ENCODE measurements at places on chromosomes 6 and 20.

DNA sequence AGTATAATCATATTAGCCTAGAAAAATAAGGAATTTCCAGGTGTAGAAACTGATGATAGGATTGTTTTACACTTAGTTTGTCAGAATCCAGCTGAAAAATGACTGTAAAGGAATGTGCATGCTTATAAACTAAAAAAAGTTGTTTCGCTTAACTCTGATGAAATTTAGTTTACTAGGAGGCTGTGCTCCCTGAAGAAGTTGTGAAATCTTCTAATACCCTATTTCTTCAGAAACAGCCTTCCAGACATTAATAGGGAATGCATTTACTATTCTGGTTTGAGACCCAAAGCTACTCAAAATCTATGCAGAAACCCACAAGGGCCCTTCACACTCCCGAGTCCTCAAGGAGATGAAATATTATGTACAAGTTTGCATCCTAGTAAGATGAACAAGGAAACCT, 105.5 kb upstream of the SSTR4 start:
- no peak for DNase-seq

- no peak for DNase-seq
Measured at GRCh38 chr6:146498309-146498708, 45.3 kb upstream of the RAB32 start.

- DNase-seq, result no peak
Measured at GRCh38 chr6:139514819-139515218, 140.4 kb upstream of the CITED2 start.

DNA sequence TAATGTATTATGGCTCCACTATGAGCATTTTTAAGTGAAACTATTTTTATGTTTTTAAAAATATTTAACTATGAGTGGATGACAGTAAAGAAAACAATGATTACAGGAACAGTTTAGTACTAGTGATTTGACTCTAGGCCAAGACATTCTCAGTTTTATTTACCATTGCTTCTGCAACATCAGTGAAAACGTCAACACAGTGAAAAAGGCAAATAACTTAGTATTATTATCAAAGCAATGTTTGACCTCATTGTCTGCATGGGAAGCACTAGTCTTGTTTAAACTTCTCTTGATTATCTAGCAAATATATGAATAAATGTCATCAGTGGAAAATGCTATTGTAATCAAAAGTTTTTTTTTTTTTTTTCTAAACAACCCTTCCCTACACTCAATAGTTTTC, 165.0 kb downstream of the HTR1B start:
- DNase-seq, result no peak

GRCh38 chr20:24303393-24304170, 165.8 kb upstream of the SYNDIG1 start:
- no peak for DNase-seq

- no peak for DNase-seq
Measured at GRCh38 chr20:7736336-7736735, 203.9 kb downstream of the HAO1 start.

DNA sequence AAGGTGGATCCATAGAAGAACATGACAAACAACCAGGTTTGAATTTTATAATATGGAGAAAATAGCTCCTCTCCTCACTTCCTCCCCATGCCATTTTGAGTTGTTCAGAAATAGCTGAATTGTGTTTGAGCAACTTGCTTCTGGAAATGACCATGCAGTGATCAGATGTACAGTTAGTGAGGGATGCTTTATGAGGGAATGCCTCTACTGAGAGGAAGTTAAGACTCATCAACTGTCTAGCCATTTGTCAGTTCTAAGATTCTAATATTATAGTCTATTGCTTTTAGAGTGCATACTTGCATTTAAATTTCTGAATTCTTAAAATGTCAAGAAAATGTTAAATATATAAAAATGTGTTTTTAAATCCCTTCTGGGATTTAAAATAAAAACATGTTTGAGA, 3.8 kb downstream of the LAMA2 start:
- no peak for DNase-seq

DNA sequence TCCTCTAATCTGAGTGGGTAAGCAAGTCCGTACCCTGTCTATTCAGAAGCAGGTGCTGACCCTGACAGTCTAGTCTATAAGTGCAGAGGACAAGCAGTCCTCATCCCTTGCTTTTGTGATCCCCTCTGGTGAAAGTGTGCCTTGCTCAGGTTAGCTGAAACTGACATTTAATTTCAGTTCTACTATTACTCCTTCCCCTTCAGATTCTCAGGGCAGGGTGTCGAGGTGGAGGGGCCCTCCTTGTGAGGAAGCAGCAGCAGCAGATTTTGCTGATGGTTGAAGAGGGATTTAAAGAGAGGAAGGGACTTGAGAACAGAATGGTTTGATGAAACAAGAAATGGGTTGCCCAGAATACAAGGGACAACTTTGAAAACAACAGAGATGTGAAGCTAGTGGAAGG, 309.3 kb downstream of the CLIC5 start:
- no peak for DNase-seq

- DNase-seq, result no peak
Measured at GRCh38 chr6:165577556-165577955, 85.5 kb downstream of the PDE10A start.

DNA sequence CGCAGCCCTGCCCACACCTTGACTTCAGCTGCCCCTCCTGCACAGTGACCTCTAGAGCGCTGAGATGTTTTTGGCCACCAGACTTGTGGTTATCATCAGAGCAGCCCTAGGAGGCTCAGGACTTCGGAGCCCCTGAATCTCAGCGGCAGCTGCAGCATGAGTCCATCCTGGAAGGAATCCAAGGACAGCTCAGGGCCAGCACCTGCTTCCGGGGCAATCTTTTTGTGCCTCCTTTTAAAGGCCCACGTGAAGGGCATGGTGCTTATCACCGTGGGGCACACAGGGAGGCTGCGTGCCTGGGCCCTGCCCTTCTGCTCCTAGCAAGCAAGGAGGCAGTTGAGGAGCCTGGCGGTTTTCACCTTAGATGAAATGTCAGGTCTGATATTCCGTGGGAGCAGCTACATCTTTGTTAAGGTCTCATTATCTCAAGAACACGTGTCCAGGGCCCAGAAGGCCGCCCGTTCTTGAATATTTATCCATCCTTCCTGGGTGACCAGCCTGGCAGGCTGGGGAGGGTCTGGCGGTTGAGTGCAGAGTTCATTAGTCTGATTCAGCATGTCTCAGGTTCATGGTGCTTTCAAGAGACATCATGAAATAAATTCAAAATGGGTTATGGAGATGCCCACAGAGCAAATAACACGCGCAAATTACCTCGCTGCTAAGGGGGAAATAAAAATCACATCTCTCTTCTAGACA, 392.4 kb downstream of the TAF4 start:
- no peak for DNase-seq

DNA sequence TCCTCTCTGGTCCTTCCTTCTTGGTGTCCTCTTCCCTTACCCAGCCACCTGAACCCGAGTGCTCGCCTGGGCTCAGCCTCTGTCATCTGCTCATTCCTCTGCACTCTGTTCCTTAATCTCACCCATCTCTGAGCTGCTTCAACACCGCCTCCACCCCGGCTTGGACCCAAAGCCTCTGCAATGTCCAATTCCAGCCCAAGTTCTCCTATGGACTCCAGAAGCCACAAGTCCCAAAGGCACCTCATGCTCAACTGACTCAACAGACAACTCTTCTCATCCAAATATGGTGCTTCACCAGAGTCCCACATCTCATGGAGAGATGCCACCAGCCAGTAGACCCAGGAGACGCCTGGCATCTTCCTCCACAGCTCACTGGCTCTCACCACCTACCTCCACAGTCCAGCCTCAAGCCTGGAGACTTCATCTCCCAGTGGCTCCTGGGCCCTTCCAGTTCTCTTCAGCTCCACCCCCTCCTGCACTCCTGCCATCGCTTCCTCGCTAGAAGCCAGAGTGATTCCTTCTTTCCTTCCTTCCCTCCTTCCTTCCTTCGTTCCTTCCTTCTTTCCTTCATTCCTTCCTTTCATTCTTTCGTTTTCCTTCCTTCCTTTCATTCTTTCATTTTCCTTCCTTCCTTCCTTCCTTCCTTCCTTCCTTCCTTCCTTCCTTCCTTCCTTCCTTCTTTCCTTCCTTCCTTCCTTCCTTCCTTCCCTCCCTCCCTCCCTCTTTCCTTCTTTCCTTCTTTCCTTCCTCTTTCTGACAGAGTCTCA, 40.9 kb upstream of the NNAT start:
- DNase-seq, result no peak

DNA sequence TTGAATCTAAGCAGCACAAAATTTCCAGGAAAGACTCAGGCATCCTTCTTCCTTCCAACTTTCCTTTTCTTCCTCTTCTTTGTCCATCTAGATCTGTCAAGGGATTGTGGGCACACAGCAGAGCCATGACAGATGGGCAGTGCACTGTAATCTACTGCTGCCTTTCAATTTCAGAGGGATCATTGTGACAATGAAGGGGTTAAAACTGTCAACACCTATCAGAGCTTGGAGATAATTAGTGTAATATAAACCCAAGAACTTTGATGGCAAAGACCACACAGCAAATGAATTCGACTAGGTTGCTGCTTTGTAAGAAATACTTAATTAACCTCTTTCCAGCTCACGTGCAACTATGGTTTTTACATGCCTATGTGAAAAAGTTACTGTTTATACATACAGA, 55.0 kb downstream of the SAMD5 start:
- DNase-seq, result no peak

DNA sequence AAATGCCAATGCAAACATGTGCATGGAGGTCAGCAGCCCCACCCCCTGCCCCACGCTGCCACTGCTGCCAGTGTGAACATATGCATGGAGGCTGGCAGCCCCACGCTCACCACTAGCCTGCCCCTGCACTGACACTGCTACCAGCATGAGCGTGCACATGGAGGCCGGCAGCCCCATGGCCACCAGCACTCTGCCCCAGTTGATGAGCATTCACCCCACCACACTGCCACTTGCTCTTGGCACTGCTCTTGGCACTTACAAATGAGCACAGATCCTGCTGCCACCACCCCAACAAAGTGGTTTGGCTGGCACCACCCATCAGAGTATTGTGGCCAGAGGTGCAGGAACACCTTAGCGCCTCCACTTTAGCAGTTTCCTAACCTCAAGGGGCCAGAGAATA, 174.1 kb downstream of the KHDC1L start:
- no peak for DNase-seq

DNA sequence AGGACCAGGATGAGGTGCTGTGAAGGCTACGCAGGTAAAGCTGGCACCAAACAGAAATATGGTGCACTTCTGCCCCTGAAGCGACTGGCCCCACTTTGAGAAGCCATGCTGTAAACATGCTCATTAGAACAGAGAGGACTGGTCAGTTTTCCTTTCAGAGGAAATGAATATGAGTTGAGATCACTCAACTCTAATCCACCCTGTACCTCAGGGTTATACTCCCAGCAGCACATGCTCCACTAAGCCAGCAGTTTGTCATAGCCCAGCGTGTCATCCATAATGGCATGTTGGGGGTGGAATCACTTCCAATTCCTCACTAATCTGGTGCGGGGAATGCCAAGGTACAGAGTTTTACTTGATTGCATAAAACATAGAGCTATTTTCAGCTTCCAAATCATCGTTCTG, 98.1 kb downstream of the HIVEP2 start:
- DNase-seq, result no peak

- DNase-seq, result no peak
Measured at GRCh38 chr6:134145786-134146185, 93.4 kb upstream of the SLC2A12 start.

- DNase-seq, result no peak
Measured at GRCh38 chr20:7362601-7363000, 577.7 kb downstream of the HAO1 start.

DNA sequence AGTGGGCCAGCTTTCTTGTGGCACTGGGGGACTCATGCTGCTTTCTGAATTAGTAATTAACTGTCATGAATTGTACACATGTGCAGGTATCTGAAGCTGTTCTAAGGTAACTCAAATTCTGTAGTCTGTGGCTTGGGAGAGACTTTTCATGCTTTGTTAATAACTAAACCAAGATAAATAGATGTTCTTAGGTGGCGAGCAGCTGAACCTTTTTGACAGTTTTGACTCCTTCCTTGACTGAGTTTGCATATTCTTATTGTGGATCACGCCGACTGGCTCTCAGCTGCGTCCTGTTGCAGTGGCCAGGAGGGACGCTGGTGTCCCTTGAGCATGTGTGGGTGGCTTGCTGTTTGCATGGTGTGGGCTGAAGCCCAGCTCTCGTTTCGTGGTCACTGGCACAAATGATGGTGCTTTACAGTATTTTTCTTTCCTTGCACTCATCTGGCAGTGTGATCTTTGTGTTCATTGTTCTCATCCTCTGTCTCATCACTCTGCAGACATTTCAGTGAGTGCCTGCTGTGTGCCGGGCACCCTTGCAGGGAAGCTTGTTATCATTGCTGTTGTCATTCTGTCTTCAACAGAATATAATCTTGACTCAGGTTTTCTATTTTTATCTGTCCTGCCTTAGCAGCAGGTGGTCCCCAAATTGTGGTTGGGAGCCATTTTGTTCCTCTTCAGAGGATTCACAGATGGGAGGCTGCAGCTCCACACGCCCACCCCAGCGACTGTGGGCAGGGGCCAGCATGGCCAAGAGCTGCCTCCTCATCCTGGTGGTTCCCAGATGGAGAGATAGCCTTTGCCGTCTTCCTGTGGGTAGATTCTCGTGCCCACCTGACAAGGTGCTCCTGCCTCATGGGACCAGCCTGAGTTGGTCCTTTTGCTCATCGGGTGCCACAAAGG, 39.6 kb downstream of the DUSP22 start:
- DNase-seq, result no peak

- DNase-seq, result no peak
Measured at GRCh38 chr6:81067057-81067456, 685.4 kb downstream of the TENT5A start.

DNA sequence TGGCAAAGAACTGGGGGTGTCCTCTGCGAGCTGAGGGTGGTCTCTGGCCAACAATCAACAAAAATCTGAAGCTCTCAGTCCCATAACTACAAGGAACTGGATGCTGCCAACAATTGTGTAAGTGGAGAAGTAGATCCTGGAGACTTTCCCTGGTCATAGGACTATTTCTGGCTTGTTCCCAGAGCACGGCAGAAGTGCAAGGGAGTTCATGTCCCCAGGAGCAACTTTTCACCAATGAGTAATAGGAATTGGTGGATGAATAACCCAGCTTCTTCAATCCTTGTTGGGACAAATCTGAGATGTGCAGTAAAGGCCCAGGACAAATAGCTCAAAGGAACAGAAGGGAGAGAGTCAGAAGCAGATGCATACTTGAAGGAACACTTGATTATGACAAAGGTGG, 95.5 kb downstream of the QRSL1 start:
- no peak for DNase-seq

- DNase-seq, result no peak
Measured at GRCh38 chr20:15005300-15005986, 668.0 kb upstream of the FLRT3 start.
